ENCODE measurements at places on chromosomes 1 and 21.

- no peak for DNase-seq
Observed at GRCh38 chr1:19391596-19391981, 79.5 kb downstream of the SLC66A1 start.

DNA sequence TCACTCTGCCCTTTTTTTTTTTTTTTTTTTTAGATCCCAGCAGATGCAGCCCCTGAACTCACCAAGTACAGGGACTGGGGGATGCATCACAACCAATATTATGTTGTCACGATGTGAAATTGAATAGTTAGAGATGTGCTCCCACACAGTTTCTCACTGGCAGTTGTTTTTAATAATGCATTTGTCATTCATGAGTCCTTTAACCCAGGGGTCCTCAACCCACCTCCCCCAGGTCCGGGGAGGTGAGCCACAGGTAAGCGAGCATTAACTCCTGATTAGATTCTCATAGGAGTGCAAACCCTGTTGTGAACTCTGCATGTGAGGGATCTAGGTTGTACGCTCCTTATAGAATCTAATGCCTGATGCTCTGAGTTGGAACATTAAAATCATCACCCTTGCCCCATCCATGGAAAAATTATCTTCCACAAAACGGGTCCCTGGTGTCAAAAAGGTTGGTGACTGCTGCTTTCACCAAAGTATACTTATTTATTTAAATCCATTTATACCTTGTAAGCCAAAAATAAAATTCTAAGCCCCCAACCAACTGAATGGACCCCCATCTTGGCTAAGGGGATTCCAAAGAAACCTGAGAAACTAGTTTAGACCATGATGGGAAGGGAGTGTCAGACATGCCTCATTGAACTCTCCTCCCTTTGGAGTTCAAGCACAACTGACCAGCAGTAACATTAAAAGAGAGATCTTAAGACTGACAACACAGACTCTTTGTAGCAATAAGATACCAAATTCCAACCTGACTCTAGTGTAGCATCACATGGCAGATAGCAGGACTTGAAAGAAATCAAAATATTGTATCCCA lies 119.3 kb upstream of the ATP1A1 start:
- DNase-seq: no peak

DNA sequence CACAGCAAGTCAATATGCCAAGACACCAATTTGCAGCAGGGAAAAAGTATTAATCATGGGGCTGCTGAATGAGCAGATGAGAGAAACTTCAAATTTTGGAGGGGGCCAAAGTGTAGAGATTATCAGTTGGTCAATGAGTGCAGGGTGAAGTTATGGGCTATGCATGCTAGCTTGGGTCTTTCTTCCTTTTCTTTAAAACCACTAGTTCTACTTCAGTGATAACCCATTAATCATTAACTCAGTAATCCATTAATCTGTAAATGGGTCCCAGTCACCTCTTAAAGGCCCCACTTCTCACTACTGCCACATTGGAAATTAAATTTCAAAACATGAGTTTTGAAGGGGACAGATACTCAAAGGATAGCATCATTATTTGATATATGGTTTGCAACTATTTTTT lies 688.6 kb upstream of the ADGRL4 start:
- DNase-seq: no peak

DNA sequence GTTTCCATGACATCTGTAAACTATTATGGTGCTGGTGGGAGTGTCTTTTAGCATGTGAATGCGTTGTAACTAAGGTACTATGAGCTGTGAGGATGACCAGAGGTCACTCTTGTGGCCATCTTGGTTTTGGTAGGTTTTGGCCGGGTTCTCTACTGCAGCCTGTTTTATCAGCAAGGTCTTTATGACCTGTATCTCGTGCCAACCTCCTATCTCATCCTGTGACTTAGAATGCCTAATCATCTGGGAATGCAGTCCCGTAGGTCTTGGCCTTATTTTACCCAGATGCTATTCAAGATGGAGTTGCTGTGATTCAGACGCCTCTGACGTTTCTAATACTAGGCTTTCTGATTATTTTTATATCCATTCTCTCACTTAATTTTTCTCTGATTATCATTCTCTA lies 9.4 kb downstream of the NCAM2 start:
- DNase-seq: no peak

- DNase-seq: peak; percentile 13
Observed at GRCh38 chr1:51627672-51628071, 10.8 kb downstream of the OSBPL9 start.

GRCh38 chr1:41914516-41914915 lies 4.2 kb downstream of the HIVEP3 start:
- no peak for DNase-seq

DNA sequence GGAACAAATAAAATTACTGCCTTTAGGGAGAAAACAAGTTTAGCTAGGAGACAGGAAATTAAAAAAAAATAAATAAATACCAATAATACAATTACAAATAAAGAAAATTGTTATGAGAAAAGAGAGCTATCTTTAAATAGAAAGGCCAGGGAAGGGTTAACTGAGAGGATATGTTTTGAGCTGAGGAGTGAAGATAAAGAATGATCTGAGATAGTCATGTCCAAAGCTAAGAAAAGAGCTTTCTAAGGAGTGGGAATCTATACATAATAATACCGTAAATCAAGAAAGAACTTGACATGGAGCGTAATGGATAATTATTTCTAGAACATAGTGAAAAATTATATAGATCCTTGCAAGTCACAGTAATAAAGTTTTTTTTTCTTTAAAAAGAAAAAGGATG lies 176.5 kb downstream of the NCAM2 start:
- DNase-seq: no peak

DNA sequence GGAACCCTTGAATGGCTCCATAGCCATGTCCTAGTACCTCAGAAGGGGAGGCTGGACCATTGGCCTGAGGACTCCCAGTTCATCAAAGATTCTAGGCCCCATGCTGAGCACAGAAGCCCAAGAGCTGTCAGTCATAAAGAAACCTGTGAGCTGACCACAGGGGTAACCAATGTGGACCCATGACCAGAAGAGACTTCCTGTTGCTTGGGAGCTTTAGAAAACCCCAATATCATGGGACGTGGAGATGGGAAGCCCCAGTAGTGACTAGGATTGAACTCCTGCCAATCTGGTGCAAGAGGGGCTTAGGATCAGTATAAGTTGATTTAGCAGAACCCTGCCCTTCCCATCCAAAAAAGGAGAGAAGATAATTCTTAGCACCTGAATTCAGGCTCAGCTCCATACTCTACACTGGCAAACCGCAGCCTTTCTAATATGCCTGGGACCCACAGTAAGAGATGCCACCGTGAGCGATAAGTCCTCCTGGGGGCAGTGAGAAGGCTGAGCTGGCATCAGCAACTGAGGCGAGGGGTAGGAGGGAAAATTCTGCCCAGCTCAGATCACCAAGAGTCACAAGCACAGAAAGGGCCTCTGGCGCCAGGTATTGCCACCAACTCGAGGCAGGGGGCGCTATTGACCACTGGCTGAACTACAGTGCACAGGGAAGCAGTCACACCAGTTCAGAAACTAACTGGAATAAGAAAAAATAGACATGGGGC lies 108.9 kb downstream of the CAPN8 start:
- peak; percentile 36 for DNase-seq

DNA sequence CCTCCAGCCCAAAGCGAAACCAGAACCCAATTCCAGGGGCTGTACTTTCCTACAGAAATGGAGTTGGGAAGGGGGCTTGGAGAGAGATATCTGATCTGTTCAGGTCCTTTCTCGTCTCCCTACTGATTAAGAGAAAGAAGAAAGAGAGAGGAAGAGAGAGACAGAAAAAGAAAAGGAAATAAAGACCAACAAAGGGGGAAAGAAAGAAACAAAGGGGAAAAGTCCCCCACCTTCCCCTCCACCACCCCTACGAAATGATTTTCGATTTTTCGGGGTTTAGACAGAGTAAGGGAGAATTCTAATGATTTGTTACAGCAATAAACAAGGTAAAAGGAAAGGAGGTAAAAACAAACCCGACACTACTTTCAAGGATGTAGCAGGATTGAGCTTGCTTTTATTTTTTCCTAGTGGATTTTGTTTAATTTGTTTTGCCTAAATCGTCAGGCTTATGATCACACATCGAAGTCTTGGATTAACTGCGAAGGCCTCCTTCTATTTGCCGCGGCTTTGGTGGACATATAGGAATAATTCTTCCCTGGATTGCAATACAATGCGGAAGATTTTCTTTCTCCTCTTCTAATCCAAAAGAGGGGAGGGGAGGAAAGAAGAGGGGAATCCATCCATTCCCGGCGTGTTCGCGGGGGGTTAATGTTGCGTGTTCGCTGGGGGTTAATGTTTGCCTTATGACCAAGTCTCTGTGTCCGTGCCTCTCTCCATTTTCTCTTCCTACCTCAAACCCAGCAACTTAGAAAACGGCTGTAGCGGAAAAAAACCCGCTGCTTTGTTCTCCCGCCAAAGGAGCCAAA lies 1.9 kb downstream of the TAL1 start:
- DNase-seq: no peak

- peak; percentile 50 for DNase-seq
Observed at GRCh38 chr1:17239420-17239819, 9.5 kb upstream of the PADI3 start.

- no peak for DNase-seq
Observed at GRCh38 chr21:23861911-23862504, 1745.3 kb downstream of the MRPL39 start.

GRCh38 chr21:41360072-41360821 lies 1.6 kb upstream of the MX2 start:
- DNase-seq: peak; percentile 10

DNA sequence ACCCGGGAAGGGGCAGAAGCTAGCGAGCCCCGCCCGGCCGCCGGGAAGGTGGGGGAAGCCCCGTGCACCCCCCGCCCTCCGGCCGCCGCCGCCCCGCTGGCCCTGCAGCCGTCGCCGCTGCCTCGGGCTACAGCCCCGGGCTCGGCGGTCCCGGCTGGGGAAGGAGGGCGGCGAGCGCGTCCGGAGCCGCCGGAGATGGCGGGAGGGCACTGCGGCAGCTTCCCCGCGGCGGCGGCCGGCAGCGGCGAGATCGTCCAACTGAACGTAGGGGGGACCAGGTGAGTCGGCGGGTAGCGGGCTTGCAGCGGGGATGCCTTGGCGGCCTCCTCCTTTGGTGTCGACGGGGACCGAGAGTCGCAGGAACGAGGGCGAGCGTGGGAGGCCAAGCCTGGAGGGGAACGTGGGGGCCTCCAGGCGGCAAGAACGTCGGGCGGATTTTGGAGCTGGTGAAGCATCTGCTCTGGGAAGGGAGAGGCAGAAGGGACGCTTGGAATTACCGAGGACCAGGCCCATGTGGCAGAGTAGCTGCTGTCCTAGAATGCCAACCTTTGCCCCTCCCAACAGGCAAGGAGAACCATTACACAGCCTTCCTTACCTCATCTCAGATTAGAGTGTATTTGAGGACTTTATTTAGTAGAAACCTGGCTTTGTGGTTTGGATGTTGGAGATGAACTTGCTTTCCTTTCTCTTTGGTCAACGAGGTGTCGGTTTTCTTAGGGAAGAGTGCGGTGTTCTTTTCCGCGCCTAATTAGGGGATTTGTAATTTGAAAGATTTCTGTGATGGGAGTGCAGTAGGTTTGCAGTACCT lies 591 bp downstream of the KCTD3 start:
- peak; percentile 46 for DNase-seq

- no peak for DNase-seq
Observed at GRCh38 chr21:17688912-17689874, 76.5 kb upstream of the BTG3 start.

- no peak for DNase-seq
Observed at GRCh38 chr21:43276811-43277210, 108.0 kb downstream of the CRYAA start.

DNA sequence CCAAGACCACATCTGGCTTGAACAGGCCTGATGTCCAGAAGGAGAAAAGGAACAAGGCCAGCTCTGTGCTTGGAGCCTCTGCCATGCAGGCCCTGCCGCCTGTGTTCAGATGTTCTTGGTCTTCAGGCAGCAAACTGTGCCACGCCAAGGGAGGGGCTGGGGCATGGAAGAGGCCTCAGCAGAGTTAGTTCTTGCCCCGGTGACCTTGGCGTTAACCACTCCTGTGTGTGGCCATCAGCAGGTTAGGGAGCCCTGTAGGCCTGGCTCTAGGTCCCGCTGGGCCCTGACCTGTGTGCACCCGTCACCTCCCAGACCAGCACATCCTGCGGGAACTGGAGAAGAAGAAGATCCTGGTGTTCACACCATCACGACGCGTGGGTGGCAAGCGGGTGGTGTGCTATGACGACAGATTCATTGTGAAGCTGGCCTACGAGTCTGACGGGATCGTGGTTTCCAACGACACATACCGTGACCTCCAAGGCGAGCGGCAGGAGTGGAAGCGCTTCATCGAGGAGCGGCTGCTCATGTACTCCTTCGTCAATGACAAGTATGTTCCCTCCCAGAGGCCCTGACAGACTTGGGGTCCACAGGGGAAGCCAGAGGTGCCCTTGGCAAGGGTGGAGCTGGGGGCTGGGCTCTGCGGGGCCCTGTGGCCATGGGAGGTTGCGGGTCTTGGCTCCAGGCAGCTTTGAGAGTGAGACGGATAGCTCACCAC lies 7.1 kb downstream of the ZC3H12A start:
- DNase-seq: no peak

DNA sequence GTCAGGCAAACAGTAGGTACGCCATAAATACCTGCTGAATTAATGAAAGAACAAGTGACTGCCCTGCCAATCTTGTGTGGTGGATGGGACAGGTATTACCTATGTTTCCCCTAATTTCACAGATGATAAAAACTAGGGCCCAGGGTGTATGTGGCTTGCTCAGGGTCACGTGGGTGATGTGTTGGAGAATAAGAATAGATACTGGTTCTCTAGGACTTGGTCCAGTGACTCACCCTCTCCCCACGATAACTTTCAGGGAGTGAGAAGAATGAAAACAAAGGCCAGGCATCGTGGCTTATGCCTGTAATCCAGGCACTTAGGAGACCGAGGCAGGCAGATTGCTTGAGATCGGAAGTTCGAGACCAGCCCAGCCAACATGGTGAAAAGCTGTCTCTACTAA lies 26.7 kb downstream of the SLC26A9 start:
- DNase-seq: no peak

GRCh38 chr21:31772674-31773555 lies 41.0 kb upstream of the SCAF4 start:
- DNase-seq: no peak

- DNase-seq: no peak
Observed at GRCh38 chr1:110520827-110521226, 1.9 kb upstream of the KCNA10 start.

GRCh38 chr1:117398957-117399356 lies 31.7 kb downstream of the MAN1A2 start:
- no peak for DNase-seq

DNA sequence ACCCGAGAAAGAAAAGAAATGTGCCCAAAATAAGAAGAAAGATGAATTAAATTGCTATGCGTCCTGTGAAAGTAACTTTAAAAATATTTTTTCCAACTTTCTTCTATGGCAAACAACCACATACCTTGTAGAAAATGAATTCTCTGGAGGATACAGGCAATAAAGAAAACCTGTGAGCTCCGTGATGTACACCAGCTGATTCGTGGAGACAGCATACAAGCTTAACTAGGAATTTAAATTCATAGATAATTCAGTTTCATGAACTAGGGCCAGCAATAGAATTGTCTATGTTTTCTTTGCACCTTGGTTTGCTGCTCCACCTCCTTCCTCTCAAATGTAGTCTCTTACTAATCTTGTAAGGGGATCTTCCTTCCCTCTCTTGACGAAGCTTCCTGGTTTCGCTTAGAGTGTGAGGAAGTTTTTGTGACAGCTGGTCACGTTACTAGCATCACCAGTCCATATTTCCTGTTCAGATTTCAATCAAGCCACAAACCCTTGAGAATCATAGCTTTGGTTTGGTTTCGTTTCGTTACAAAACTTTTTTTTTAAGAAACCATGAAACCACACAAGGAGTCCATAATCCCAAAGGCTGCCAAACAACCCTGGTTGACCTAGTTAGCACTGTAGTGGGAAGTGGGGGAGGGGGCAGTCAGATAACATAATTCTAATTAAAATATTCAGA lies 35.8 kb downstream of the GREM2 start:
- no peak for DNase-seq

- DNase-seq: no peak
Observed at GRCh38 chr1:50328552-50328951, 94.7 kb downstream of the DMRTA2 start.
